ENCODE measurements at places on chromosomes 4 and X.

GRCh38 chr4:168118116-168118655 is 25.8 kb downstream of the ANXA10 start:
- no peaks in the 10 kb centered on the region for H3K36me3 ChIP-seq
- H3K27ac ChIP-seq, result no peak overlapping the region
- no peak for DNase-seq

DNA sequence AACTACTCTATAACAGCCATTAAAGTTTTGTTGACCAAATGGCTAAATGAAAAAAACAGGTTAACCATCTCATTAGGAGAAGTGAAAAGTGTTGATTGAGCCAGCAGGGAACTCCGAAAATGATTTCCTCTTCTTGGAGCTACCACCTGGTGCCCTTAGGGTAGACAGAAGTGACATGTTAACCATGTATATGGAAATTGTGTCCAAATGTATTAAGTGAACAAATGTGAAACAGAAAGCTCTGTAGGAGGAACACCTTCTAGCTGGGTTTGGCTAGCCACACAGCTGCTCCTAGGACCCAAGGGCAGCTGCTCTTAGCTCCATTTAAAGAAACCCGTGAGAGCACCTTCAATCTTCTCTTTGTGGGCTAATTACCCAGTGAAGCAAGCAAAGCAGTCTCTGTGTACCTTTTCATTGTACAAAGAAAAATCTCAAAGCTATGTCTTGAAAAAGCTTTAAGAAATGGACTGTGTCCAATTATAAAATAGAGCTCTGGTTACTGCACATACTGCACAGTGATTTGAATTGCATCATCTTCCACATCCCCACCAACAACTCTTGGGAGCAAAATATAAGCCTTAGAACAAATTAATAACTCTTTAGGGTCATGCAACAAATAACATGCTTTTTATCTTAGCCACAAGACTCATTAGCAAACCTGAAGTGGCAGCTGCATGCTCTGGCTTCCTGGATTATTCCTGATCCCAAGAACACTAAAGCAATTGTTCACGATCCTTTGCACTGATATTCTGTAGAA is 59.2 kb upstream of the PARM1 start:
- H3K36me3 ChIP-seq, result no peaks in the 10 kb centered on the region
- peaks cover 5% of the 10 kb centered on the region for H3K4me1 ChIP-seq
- no peak overlapping the region for H3K4me3 ChIP-seq
- H3K27me3 ChIP-seq, result peaks cover 4% of the 10 kb centered on the region
- no peak for DNase-seq

DNA sequence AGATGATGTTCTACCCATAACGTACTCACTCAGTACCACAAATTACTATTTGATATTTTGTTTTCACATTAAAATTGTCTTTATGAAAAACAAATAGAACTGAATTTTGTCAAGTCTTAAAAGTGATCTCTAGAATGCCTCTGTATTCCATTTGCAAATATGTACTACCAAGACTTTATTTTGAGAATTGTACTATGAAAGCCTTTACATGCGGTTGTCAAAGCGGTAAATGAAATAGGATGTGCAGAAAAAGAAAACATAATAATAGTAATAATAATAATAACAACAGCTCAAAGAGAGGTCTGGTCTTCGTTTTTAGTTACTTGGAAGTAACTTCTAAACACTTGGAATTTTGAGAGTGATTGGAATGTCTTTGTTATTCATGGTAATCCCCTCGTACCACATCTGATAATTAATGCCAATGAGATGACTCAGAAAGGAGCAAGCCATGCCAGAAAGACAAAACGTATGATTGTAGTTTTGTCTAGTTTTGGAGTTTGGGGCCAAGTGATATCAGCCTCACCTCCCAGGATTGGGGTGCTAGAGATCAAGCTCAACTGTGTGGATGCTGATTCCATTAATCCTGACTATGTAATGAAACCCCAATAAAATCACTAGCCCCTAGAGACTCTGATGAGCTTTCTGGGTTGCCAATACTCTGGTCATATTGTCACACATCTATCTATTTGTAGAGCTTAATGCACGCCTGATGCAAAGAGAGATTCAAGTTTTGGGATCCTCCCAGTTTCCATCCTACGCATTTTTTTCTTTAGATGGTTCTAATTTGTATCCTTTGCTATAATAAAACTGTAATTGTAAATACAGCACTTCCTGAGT is 20.2 kb upstream of the CTSO start:
- H3K36me3 ChIP-seq, result no peaks in the 10 kb centered on the region
- H3K27me3 ChIP-seq, result peaks cover 5% of the 10 kb centered on the region
- no peaks in the 10 kb centered on the region for H3K4me1 ChIP-seq

DNA sequence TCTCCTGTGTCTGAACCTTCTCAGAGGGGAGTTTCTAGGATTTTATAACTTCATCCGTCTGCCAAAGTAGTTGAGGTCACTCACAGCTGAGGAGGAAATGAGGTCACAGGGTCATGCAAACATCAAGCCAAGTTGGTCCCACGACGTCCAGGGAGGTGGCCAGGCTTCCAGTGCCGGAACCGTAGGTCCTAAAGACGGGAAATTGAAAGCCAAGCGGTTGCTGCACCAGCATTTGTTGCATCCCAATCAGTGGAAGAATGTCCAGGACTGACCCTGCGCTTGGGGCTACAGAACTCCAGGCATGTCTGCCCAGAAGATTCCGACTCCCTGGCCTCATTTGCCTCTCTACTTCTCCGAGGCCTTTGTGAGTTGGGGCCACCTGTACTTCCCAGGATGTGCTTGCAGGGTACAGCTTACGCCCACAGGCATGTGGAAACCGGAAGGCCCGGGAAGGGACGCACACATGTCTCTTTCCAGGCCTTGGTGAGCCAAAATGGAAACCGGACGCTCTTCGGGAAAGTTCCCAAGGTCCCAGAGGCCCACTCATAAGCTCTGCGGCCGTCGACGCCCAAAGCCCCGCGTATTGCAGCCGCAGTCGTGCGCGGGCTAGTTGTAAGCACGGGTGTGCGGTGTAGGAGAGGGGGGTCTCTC is 9.3 kb downstream of the PRDM8 start:
- peaks cover 15% of the 10 kb centered on the region for H3K4me1 ChIP-seq
- DNase-seq, result no peak
- H3K4me3 ChIP-seq, result peak overlapping the region; percentile 62
- peaks cover 98% of the 10 kb centered on the region for H3K27me3 ChIP-seq
- H3K27ac ChIP-seq, result no peak overlapping the region

DNA sequence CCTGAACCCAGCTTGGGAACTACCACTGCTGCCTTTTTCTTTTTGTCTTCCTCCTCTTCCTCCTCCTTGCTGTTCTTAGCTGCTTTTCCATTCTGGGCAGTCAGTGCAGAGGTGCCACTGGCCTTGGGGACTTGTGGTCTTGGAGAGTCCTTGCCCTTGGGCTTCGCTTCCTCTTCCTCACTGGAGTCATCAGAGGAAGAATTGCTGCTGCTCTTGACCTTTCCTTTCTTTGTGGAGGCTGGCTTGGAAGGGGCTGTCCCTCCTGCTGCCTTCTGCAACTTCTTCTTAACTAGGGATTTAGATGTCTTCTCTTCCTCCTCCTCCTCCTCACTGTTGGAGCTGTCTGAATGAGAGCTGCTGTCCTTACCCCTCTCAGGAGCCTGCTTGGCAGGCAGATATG is 53.2 kb downstream of the FAM9B start:
- peaks cover 3% of the 10 kb centered on the region for H3K27me3 ChIP-seq
- H3K36me3 ChIP-seq, result no peaks in the 10 kb centered on the region
- no peak overlapping the region for H3K4me3 ChIP-seq
- H3K4me1 ChIP-seq, result peaks cover 13% of the 10 kb centered on the region

DNA sequence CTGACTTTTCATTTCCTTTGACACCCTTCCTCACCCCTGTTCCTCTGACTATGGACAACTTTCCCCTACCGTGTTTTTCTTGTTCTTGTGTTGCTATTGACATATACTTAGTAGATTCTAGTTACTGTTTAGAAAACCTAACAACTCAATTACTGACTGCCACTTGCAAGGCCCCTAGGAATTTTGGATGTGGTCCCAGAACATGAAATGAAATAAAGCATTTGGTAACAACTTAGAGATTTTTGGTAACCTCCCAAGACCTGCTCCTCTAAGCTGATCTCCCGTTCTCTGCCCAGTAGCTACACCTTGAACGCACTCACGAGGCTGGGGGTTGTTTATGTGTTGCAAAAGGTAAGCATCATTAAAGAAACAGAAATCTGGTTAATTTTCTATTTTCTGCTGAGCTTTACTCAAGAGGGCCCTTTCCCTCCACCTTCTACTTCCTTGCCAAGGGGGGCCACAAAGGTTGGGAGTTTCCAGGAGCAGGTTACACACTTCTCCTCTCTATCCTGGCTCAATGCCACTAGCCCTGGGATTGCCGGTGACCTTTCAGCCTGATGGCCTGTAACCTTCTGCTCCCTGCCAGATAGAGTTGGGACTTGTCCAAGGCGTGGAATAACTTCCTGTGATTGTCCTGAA is 20.5 kb downstream of the GAB3 start:
- peaks cover 32% of the 10 kb centered on the region for H3K4me1 ChIP-seq
- no peak for DNase-seq
- H3K4me3 ChIP-seq, result no peak overlapping the region
- H3K27me3 ChIP-seq, result peaks cover 6% of the 10 kb centered on the region

DNA sequence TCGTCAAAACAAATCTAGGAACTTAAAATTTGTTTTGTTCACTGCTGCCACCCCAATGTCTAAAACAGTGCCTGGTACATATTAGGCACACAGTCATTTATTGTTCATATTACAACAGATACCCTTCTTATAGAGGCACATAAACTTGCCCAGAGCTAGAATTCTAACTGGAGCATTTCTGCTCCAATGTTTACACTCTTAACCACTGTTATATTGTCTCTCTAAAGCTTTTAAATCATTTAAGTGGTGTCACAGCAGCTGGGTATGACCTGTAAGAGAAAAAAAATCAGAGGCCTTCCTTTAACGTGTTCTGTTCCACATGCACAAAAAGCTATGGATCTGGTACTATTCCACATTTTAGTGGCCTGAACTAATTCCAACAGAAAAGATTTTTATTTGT is 3.0 kb downstream of the UBE2D3 start:
- no peak for DNase-seq
- H3K27ac ChIP-seq, result peak overlapping the region; percentile 63
- H3K36me3 ChIP-seq, result peaks cover 45% of the 10 kb centered on the region
- H3K4me1 ChIP-seq, result peaks cover 33% of the 10 kb centered on the region
- H3K4me3 ChIP-seq, result no peak overlapping the region
- H3K27me3 ChIP-seq, result no peaks in the 10 kb centered on the region

DNA sequence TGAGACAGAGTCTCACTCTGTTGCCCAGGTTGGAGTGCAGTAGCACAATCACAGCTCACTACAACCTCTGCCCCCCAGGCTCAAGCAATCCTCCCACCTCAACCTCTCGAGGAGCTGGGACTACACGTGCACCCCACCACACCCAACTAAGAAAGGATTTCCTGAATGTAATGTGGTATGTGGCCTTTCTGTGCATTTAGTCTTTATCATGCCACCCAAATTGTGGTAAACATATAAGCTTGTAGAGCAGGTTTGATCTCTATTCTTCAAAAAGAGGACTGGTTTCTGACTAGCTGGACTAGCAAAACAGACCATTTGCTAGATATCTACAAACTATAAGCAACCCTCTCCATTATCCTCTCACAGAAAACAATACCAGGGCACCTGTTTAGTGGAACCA is 33.6 kb downstream of the ELOVL6 start:
- no peaks in the 10 kb centered on the region for H3K27me3 ChIP-seq
- no peak overlapping the region for H3K4me3 ChIP-seq
- H3K27ac ChIP-seq, result no peak overlapping the region

- DNase-seq, result no peak
- no peak within 1 kb of the TSS for H3K4me3 ChIP-seq
- no peaks in the 10 kb centered on the region for H3K4me1 ChIP-seq
- peaks cover 3% of the 10 kb centered on the region for H3K27me3 ChIP-seq
Observed at GRCh38 chrX:151912780-151913179, at the start of gene MAGEA4. MAGEA4 (plus strand) TSS chrX:151912889; CDS start chrX:151923665, 10,776 bp downstream.

GRCh38 chrX:9614016-9614415 is 149.2 kb downstream of the TBL1X start:
- H3K4me3 ChIP-seq, result no peak overlapping the region
- H3K27ac ChIP-seq, result no peak overlapping the region
- DNase-seq, result no peak
- peaks cover 20% of the 10 kb centered on the region for H3K4me1 ChIP-seq

DNA sequence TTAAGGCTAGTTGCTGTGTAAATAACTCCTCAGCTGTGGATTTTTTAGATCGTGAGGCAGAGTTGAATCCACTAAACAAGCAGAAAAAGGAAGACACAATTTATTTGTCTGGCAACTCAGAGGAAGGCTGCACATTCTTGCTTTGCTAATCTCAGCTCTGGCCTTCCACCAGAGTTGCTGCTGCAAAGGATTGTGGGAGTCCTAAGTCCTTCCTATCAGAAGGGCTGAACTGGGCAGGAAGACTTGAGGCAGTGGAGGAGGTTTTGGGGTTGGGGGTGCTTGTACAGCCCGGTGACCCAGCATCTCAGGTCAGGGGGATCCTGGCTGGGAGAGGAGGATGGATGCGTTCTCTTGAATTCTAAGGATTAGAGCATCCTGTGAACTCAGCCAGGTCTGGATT is 11.0 kb upstream of the VSIG1 start:
- no peak for DNase-seq
- no peak overlapping the region for H3K4me3 ChIP-seq
- H3K27me3 ChIP-seq, result peaks cover 6% of the 10 kb centered on the region
- no peak overlapping the region for H3K27ac ChIP-seq
- no peaks in the 10 kb centered on the region for H3K4me1 ChIP-seq

- no peak for DNase-seq
- peaks cover 12% of the 10 kb centered on the region for H3K36me3 ChIP-seq
- H3K4me3 ChIP-seq, result no peak overlapping the region
- H3K27me3 ChIP-seq, result no peaks in the 10 kb centered on the region
Observed at GRCh38 chr4:182478475-182478874, 235.3 kb downstream of the TENM3 start.

DNA sequence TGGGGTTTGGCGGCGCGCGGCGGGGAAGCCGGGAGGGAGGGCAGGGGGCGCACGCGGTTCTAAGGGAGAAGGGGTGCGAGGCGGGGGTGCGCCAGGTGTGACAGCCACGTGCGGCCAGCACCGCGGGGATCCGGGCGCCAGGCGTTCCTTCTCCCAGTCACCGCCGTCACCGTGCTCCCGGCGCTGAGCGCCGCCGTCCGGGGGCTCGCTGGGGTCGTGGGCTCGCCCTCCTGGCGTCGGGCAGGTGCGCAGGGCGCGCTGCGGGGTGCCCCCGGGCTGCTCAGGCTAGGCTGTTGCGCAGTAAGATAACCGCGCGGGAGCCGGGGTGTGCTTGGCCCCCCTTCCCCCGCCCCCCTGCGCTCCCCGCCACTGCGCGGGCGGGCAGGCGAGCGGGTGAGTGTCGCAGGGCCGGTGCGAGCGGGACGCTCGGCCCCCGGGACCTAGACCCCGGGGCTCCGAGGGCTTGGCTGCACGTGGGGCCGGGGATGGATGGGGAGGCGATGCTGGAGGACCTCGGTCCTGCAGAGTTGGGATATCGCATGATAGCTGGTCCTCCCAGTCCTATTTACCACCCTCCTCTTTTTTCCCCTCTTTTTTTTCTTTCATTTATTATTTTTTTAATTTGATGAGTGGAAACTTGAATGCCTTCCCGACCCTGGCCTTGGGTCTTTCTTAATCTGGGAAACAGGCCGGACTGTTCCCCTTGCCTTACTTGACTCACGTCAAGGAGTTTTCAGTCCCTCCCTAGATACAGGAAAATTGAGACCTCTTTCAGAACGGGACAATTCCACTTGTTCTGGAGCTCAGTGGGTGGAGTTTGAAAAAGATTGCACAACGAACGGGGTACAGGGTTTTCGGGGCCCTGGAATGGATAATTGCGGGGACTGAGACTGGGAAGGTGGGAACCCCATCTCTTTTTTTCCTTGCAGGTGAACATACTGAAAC is 797 bp downstream of the TXLNG start:
- H3K36me3 ChIP-seq, result peaks cover 6% of the 10 kb centered on the region
- no peaks in the 10 kb centered on the region for H3K27me3 ChIP-seq
- peak overlapping the region; percentile 92 for H3K4me3 ChIP-seq

Data from nephron progenitor cell (in vitro differentiated cells).